ENCODE measurements at places on chromosomes 3 and 15.
A peak's percentile ranks its signal among the peaks of the same experiment; 100 is the strongest.

GRCh38 chr3:150920236-150920635 is 15.0 kb upstream of the MINDY4B start:
- no peak for DNase-seq

- DNase-seq, result peak; percentile 47
These were observed 65.2 kb upstream of the UBE2E1 start for GRCh38 chr3:23740517-23740965.

DNA sequence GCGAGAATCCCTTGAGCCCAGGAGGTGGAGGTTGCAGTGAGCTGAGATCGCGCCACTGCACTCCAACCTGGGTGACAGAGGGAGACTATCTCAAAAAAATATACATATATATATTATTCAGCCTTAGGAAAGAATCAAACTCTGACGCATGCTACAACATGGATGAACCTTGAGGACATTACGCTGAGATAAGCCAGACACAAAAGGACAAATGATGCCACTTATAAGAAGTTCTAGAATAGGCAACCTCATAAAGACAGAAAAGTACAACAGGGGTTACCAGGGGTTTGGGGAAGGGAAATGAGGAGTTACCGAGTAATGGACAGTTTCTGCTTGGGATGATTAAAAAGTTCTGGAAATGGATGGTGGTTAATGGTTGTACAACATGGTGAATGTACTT is 727 bp downstream of the PDHB start:
- DNase-seq, result no peak

GRCh38 chr15:90938261-90938660 is 3.2 kb downstream of the UNC45A start:
- no peak for DNase-seq

GRCh38 chr3:15339001-15339400 is 6.6 kb upstream of the SH3BP5 start:
- DNase-seq, result no peak

DNA sequence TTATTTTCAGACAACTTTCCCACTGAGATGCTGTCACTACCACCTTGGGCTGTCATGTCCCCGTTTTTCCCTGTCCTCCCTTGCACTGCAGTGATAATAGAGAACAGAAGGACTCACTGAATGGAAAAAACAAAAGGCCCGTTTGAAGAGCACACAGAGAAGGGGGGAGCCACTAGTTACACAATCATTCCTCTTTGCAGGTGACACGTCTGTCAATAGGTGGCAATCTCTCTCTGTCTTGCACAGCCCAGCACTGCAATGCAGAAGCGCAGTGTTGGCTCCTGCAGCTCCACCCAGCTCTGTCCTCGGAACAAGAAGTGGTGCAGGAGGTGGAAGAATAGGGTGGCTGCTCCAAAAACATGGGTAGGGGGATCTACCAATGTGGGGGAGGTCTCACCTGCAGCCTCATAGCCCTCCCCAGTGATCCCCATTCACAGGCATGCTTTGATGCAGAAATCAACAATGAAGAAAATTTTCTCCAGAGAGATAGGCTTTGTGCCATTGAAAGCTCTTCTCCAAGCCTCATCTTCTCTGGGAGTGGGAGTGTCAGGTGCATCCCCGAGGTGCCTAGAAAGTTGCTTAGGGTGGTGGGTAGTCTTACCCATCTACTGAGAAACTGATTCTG is 31.8 kb downstream of the FSTL1 start:
- no peak for DNase-seq

- DNase-seq, result no peak
These were observed 3.3 kb downstream of the RYR3 start for GRCh38 chr15:33314069-33314468.

DNA sequence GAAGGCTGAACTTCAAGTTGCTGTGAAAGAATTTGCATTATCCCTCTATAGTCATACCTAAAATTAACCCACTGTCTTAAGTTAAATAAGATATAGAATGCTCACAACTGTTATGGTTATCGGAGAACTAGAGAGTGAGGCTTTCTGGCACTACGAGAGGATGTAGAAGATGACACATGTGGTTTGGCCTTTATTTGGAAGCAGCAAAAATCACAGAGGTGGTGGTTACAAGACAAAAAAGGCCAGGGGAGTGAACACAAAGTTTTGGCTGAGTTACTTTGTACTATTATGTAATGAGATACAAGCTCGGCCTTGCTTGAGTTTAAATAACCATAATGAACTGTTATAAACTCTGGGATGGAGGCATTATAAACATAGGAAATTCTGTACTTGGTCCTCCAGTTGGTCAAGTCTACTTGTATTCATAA is 78.3 kb upstream of the ICE2 start:
- DNase-seq, result no peak

- DNase-seq, result no peak
These were observed 25.8 kb downstream of the ANP32A start for GRCh38 chr15:68794863-68795262.

DNA sequence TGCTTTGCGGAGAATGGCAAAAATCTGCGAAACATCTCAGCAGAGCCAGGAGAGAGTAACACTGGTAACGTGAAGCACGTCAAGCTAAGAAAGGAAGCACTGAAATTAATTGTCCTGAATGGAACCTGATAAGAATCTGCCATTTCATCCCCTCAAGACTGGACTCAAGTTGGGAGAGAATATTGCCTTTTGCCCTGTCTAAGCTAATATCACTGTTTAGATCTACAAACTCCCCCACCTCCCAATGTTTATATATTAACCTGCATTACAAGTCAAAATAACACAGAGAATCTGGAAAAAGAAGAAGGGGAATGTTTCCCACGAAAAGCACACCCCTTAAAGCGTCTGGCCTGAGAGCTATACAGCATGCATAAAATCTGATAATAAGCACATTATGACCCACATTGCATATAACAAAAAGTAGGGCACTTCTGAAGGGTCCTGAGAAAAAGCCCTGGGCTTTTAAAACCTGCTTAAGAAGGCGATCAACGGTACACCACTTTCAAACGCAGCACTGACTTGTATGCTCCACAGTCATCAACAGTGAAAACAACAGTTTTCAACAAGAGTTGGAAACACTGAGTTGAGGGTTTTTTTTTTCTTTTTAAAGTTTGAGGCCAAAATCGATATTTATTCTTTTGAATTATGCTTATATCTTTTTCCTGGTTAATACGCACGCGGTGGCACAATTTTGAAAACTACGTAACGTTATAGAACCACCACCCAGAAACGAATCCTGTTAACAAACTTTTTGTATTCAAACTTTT is 1.4 kb upstream of the KAT2B start:
- DNase-seq, result no peak

GRCh38 chr3:170419557-170420087 is 954 bp downstream of the CLDN11 start:
- DNase-seq, result no peak

DNA sequence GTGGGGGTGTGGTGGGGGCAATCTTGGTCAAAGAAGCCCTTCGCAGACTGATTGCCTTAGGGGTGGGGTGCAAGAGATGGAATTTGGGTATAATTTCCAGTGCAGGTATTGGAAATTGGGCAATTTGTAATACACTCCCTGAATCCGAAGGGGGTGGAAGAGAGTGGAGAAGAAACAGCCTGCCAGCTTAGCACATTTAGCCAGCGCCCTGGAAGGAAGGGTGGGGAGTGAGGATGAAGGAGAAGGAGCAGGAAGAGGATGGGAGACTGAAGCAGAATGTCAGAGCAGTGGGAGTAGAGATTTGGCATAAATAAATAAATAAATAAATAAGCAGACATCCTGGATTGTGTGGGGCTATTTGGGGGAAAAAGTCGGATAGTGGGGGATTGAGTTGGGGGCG is 1.6 kb downstream of the GAP43 start:
- no peak for DNase-seq

GRCh38 chr3:172354931-172355499 is 93.2 kb downstream of the GHSR start:
- DNase-seq, result no peak

GRCh38 chr15:52241489-52241888 is 50.3 kb upstream of the GNB5 start:
- no peak for DNase-seq

DNA sequence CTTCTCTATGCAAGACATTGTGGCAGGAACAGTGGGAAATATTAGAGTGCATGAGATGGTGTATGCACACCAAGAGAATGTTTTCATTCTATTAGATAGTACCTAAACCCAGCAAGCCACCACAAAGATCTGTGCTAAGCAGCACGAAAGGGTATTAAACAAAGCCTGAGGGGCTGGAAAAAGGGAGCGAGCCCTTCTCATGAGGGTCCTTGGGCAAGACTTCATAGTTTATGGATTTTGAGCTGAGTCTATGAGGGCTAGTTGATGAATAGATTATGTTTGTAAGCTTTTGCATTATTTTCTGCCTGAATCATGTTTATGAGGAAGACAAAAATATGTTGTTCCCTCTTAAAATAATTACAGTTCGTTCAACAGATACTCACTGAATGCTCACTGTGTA is 9.4 kb upstream of the ACTC1 start:
- no peak for DNase-seq

- no peak for DNase-seq
These were observed 26.3 kb downstream of the KCNMB3 start for GRCh38 chr3:179224584-179224983.

GRCh38 chr3:100865442-100865841 is 127.8 kb downstream of the ABI3BP start:
- no peak for DNase-seq

DNA sequence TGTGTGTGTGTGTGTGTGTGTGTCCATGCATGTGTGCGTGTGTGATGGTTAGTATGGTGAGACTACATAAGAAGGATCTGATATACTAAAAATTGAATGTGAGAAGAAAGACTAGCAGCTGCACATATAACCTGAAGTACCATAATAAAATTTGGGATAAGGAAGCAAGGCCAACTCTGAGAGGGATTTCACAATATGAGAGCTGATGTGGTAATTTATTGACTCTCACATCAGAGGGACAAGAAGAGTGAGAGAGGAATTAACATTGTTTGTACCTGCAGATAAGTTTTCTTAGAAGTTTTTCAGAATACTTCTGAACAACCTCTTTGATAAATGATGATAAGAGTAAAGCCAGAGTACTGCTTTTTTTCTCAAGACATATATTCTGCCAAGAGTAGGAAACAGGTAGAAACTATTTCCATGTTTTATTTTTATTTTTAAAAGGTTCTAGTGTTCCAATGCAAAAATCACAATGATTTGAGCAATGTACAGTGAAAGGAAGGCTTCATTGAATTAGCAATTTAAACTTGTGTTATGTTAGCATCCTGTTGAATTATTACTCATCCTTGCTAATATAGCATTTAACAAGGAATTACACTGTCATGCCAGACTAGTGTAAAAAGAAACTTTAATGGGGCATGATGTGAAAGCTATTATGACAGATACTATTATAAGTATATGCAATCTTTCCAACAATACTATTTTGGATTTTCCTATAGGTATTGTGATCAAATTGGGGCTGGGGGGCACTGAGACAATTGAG is 415.5 kb upstream of the ARPP21 start:
- DNase-seq, result no peak

- DNase-seq, result no peak
These were observed 131.2 kb downstream of the KLF13 start for GRCh38 chr15:31457631-31458526.

GRCh38 chr15:63308491-63308890 is 31.1 kb downstream of the APH1B start:
- DNase-seq, result no peak

- no peak for DNase-seq
These were observed 41.6 kb downstream of the SH3BP5 start for GRCh38 chr3:15290736-15291135.

DNA sequence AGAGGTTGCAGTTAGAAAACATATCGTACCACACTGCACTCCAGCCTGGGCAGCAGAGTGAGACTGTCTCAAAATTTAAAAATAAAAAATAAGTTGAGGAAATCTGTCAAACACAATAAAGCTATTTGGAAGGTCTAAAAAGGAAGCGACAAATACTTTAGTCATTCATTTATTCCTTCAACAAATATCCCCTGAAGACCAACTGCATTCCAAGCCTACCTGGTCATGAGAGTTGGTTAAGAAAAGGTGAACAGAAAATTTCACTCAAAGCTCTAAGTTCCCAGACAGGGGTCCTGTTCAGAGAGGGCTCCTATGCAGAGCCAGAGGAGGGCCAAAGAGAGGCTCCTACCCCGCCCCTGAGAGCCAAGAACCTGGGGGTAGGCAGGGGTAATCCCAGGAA is 15.4 kb upstream of the PRKAR2A start:
- DNase-seq, result no peak

GRCh38 chr3:46520531-46520930 is 22.8 kb downstream of the RTP3 start:
- no peak for DNase-seq

- DNase-seq, result no peak
These were observed 10.4 kb downstream of the FAM174B start for GRCh38 chr15:92645051-92645631.

DNA sequence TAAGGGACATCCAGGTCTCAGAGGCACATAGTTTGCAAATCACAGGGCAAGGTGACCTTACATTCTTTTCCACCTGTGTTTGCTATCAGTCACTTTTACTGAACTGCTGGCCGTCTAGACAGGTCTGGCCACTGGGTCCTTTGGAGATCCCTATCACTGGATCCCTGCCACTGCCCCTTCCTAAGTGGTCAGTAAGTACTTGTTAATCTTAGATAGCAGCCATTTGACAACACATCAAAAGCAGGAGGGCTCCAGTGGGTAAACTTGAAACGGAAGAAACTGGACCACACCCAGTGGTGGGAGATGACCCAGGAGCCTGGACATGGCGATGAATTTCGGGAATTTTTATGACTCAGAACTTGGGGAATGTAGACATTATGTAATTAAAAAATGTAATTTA is 28.9 kb upstream of the RASGRP1 start:
- DNase-seq, result no peak

DNA sequence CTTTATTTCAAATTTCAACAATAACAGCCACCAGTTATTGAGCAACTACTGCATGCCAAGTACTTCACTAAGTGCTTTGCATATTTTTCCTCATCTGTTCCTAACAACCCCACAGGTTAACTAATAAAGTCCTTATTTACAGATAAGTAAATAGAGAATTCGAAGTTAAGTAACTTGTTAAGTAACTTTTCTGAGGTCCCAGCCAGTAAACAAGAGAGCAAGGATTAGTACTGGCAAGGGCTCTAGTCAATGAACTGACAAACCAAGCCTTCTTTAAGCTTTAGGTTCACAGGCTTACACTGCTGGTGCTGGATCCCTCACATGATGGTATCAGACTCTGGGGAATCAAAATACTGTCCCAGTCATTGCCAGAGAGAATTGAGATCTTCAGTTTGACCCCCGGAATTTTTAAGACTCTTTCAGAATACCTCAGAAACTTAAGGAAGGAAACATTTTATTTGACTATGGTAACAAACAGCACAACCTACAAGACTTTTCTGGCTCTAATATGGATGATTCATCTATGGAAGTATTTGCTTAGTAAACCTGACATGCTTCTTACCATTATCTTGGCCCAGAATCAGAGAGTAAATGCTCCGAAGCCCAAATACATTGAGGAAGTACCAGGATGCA is 16.5 kb downstream of the EMC3 start:
- no peak for DNase-seq

DNA sequence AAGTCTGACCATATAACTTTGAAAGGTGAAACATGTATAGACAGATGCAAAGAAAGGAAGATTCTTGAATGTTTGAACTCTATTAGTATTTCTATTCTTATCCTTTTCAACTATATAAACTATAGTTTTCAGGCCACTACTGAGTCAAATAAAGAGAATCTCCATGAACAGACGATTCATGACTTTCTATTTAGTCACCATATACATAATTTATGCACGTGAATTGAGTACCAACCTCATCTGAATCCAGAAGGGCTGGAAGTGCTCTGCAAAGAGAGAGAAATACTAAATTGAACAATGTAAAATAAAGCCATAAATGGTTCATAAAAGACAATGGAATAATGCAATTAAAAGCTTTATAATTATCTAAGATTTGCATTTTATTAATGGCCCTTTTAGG is 9.5 kb upstream of the VPS39 start:
- DNase-seq, result no peak
